Stimulated activated CD4-positive, alpha-beta T cell treated with anti-CD3 and anti-CD28 coated beads, Interleukin-12 subunit alpha, Interleukin-12 subunit beta, amount 100 ng/mL, for 4 hours (primary cell): ENCODE measurements at places on chromosomes 2 and 18.

- no peak for DNase-seq
Observed at GRCh38 chr2:165193178-165193777, 10.6 kb downstream of the SCN3A start.

- no peak for DNase-seq
Observed at GRCh38 chr2:152369176-152369860, 34.3 kb downstream of the FMNL2 start.

- no peak for DNase-seq
Observed at GRCh38 chr2:128408349-128409305, 90.0 kb upstream of the HS6ST1 start.

DNA sequence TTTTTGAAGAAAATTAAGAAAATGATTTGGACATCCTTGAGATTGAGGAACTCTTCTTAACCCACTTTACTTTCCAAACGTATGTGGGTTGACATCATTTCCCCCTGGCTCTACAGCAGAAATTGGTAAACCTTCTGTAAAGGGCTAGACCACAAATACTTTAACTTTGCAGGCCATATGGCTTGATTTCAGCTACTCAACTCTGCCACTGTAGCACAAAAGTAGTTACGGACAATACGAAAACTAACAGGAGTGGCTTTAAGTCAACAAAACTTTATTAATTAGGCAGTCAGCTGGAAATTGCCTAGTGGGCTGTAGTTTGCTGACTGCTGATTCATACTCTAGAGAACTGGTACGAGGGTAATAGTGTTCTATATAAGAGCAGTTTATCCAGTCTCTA, 83.2 kb upstream of the DTNB start:
- DNase-seq: no peak

GRCh38 chr2:10091182-10091888, 11.1 kb upstream of the CYS1 start:
- DNase-seq: no peak

- no peak for DNase-seq
Observed at GRCh38 chr2:133054297-133054696, 384.3 kb upstream of the LYPD1 start.
